Upper lobe of left lung (tissue), 6 donors: ENCODE measurements at places on chromosomes 2 and 18. TPM values are rescaled to one million over a fixed set of nuclear protein-coding genes. Genes with fewer than 3 reads are reported as not detected.

Gene IL36G
- not detected for total RNA-seq

Gene RNF149
- 132 TPM for total RNA-seq

DNA sequence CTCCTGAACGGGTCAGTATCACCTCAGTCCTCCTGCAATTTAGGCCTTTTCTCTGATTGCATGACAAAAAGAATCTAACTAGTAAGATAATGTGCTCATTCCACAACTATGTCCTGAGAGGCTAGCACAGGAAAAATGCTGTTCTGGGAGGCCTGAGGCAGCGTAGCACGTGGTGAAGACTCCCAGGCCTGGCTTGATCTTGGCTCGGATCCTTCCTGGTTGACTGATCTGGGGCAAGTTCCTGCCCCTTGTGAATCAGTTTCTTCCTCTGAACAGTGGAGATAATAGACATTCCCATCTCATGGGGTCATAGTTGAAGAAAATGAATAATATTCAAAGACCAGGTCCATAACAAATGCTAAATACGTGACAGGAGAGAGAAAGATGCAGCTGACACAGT, 12.3 kb downstream of the FBLN7 start:
- no peak for DNase-seq

Gene GAD1
- total RNA-seq: 0.29 TPM

Gene ADAM23
- 1.9 TPM for total RNA-seq

Gene ASPRV1
- total RNA-seq: 1.4 TPM

Gene GCG
- total RNA-seq: not detected

Gene DOCK10
- 127 TPM for total RNA-seq

- DNase-seq: no peak
These were observed 48.4 kb upstream of the STAM2 start for GRCh38 chr2:152223977-152224376.

GRCh38 chr2:191714925-191715324, 37.0 kb downstream of the NABP1 start:
- DNase-seq: no peak
